ENCODE measurements at places on chromosomes 5 and 9.

- no peak for DNase-seq
Observed at GRCh38 chr5:14193496-14193895, 50.4 kb downstream of the TRIO start.

GRCh38 chr9:115395511-115396021, 277.6 kb upstream of the TNC start:
- no peak for DNase-seq

GRCh38 chr5:128395073-128395472, 143.0 kb downstream of the FBN2 start:
- no peak for DNase-seq

DNA sequence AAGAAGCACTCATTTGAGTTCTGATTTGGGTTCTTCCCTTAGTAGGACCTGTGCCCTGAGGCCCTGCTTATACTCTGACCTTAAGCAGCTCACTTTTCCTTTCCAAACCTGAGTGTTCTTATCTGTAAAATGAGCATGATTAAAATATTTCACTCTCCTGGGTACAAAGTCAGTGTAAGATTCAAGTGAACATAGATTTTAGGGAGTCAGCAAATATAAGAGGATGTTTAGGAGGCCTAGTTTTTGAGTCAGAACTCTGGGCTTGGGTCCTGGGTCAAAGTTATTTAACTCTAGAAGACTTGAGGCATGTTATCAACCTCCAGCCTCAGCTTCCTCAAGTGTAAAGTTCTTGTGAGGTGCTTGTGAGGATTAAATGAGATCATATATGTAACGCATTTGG, 8.7 kb upstream of the SPARC start:
- no peak for DNase-seq

DNA sequence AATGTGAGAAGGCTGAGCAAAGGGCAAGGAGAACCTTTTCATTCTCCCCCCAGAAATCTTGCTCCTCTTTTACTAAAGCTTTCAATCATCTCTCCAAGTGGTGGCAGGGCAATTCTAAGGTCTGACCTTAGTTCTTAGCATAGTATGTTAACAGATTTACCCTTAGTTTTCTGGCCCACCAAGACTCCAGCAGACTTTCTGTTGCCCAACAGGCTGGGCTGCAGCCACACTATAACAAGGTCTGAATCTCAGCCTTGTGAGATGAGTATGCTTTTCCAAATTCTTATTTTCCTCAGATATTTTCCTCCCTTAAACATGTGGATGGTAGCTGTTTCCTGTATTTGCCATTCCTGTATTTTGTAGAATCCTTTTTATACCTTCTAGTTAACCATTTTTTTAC, 69.5 kb downstream of the NIPBL start:
- DNase-seq: no peak

DNA sequence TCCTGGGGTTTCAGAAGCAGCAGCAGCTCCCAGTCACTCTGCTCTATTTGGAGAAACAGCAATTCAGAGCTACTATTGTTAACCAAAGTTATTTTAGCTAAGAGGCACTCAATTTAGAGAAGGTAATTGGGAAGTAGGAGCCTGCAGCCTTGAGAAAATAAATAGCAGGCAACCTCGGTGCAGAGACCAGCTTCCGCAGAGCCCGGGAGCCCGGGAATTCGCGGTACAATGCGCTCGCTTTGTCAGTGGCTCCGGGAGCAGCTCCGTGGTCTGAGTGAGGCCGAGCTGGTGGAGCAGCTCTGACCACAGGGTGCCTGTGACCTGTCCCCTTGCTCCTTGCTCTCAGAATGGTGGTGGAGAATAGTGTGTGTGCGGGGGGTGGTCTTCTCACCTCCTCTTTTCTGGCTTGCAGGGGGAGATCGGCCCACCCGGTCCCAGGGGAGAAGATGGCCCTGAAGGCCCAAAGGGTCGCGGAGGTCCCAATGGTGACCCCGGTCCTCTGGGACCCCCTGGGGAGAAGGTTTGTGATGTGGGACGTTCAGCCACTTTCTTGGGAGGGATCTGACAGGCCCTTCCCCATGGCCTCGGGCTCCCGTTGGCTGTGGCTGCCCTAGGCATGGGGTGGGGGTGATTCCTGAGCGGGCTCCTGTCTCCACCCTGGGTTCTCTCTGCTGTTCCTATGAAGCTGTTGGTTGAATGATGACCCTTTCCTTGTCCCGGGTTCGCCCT, 95.9 kb upstream of the FCN2 start:
- no peak for DNase-seq

- no peak for DNase-seq
Observed at GRCh38 chr9:72333709-72334108, 31.3 kb downstream of the ZFAND5 start.

GRCh38 chr5:78405829-78406750, 45.7 kb downstream of the SCAMP1 start:
- no peak for DNase-seq

DNA sequence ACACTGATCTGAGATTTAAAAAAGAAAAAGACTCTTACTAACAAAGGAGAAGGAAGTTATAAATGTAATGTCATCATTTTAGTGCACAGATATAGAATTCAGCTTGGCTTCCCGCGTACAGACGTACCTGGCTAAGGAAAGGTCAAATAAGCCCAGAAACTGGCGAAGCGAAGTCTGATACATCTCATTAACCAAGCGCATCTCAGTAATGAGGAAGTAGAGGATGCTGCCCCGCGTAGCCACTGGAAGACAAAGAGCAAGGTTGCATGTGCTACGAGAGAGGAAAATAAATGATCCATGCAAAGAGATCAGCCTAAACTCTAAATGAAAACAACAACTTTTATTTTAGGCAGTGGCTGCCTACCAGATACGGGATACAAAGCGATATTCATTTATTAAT, 208.8 kb downstream of the DNAH5 start:
- DNase-seq: no peak

GRCh38 chr5:39671561-39671961, 246.8 kb upstream of the DAB2 start:
- DNase-seq: no peak

DNA sequence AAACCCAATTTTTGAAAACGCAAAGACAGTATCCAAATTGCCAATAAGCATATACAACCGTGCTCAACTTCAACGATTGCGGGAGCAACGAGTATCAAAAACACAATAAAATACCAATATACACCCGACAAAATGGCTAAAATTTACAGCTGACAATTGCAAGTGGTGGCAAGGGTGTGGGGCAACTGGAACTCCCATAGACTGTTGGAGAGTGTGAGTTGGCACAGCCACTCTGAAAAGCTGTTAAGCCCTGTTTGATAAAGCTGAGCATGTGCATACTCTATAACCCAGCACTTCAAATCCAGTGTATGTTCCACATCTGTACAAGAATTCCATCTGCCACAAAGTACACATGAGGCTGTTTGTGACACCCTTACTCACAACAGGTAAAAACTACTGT, 20.3 kb upstream of the NKD2 start:
- DNase-seq: no peak

GRCh38 chr9:128045831-128046230, 21.3 kb downstream of the NAIF1 start:
- no peak for DNase-seq

DNA sequence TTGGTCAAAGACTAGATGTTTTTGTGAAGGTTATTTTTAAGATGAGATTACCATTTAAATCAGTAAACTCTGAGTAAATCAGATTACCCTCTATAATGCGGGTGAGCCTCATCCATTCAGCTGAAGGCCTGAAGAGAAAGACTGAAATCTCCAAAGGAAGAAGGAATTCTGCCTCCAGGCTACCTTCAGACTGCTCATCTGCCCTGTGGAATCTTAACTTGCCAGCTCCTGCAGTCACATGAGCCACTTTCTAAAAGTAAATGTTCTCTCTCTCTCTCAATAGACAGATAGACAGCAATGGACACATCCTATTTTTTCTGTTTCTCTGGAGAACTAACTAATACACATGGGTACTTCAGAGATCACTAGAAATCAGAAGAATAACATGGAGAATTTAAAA, 182.8 kb downstream of the CFAP90 start:
- no peak for DNase-seq

DNA sequence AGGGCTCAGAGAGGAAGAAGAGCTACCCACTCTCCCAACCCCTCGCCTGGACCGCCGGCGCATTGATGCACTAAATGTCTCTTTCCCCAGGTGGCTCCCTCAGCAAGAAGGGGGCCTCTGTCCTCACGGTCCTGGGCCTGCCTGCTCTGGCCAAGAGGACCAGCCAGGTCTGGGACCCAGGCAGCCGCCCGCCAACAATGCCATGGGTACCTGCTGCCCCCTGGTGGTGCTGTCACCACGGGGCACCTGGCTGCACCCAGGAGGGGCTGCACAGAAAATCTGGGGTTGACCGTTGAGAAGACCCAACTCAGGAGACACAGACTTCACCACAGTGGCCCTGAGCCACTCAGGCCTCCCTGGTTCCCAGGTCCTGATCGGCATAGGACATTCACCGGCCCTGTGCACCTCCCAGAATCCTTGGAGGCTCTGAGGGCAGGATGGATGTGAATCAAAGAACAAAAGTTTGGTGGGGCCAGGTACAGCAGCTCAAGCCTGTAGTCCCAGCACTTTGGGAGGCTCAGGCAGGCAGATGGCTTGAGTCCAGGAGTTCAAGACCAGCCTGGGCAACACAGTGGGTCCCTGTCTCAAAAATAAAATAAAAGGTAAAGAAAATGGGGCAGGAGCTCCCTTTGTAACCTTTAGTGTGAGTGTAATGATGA, 2.4 kb upstream of the VAV2 start:
- DNase-seq: peak; percentile 73

DNA sequence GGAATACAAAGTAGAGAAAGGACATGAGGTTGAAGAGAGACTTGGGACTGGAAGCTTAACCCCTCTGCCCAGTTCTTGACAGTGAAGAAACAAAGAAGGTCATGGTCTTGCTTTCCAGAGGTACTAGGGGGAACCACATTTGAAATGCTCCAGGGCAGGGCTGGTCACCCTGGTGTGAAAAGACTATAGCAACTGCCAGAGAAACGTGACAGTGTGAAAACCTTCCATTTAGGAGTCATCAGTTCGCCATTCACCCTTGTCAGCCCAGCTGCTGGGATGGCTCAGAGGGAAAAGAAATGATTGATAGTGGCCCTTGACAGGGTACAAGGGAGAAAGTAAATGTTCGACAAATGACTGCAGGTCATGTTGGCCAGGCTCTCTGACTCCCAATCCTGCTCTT, 56.7 kb downstream of the MAT2B start:
- DNase-seq: no peak

- no peak for DNase-seq
Observed at GRCh38 chr9:89739511-89739910, 134.7 kb downstream of the GADD45G start.

- no peak for DNase-seq
Observed at GRCh38 chr5:59682542-59682941, 211.0 kb downstream of the PDE4D start.

DNA sequence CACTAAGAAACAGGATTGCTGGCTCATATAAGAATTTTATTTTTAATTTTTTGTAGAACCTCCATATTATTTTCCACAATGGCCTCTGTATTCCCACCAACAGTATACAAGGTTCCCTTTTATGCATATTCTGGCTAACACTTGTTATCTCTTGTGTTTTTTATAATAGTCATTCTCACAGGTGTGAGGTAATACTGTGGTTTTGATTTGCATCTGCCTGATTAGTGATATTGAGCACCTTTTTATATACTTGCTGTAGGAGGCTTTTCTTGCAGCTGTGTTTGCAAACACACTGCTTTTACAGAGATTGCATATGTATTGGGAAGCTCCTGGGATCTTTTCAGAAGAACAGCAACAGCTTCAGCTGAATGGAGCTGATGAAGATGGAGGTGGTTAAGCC, 164.8 kb downstream of the DEPDC1B start:
- no peak for DNase-seq

DNA sequence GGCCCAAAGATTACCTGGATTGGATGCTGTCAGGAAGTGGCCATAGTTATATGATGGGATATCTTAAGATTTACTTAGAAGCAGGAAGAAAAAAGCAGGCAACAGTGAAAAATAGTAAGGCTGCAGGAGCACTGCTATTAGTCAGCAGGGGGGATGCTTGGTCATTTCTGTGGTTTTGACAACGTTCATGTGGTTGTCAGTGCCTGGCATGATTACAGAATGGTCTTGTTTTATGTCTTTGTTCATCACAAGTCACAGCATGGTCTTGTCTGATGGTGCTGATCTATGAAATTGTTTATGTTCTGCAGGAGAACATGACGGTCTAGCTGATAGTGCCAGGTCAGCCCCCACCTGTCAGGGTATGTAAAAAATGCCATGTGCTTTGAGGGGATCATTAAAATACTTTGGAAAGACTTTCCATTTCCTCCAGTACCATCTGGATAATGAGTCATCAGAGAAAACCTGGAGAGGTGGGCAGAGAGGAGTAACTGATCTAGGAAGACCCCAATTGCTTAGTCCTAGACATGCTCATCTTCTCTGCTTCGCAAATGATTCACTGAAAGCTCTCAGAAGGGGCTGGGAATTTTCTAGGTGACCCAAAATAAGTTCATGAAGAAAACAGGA, 48.5 kb downstream of the PLGRKT start:
- DNase-seq: no peak

DNA sequence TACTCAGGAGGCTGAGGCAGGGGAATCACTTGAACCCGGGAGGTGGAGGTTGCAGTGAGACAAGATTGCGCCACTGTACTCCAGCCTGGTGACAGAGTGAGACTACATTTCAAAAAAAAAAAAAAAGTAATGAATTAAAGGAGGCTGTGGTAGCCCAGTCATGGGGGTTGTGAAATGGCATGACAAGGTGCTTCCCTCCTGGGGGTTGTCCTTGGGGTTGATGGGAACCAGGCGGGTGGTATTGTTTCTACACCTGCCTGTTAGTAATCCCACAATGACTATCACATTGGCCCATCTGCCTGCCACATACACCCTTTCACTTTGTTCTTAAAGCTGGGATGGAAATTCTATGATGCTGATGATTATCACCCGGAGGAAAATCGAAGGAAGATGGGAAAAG, 5.6 kb downstream of the IDNK start:
- DNase-seq: no peak

- DNase-seq: no peak
Observed at GRCh38 chr9:109875495-109876129, 95.6 kb downstream of the PALM2AKAP2 start.

Data from stimulated activated naive B cell treated with anti-CD40 and anti-IgM and Interleukin-4, amounts not matched to agents 10 μg/mL and 1 μg/mL and 100 μg/mL, for 72 hours (primary cell).